ENCODE measurements at places on chromosomes 3 and 15.

- no peak for DNase-seq
Measured at GRCh38 chr3:37627951-37628620, 233.6 kb upstream of the CTDSPL start.

- DNase-seq: no peak
Measured at GRCh38 chr3:182067423-182067822, 355.7 kb downstream of the SOX2 start.

DNA sequence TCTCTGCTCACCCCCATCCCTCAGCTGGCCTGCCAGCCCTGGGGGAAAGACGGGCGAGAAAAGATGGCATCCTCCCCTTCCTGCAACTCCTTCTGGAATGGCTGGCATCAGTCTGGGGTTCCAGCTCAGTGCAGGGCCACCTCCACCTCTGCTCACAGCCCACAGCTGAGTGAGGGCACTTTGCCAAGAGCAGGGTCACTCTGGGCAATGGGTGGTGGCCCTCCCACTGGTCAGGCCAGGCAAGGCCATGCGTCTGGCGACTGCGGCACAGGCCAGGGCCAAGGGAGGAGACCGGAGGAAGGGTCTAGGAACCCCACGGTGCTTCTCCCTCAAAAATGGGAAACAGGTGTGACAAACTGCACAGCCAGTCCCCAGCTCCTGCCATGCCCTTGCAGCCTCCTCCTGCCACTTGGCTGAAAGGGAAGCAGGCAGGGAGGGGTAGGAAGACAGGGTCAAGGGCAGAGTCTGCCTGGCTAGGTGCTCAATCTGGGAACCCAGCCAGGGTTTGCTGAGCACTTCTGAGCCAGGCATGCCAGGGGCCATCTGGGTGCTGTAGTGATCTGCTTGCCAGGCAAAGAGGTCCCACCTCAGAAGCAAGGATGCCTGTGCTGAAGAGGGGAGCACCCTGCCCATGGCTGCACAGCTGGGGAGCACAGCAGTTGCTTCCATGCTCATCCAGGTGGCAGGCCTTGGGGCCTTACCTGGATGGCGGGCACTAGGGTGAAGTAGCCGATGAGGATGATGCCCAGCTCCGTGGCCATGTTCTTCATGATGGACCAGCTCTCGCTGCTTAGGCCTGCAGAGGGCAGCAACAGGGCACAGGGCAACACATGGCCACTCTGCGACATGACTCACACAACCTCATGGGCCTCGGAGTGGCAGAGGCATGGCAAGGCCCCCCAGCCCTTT, 41.2 kb downstream of the PTPN23 start:
- DNase-seq: peak; percentile 21

GRCh38 chr15:74453925-74454763, 6.8 kb downstream of the UBL7 start:
- DNase-seq: no peak

- no peak for DNase-seq
Measured at GRCh38 chr3:177177749-177178221, 19.5 kb downstream of the TBL1XR1 start.

DNA sequence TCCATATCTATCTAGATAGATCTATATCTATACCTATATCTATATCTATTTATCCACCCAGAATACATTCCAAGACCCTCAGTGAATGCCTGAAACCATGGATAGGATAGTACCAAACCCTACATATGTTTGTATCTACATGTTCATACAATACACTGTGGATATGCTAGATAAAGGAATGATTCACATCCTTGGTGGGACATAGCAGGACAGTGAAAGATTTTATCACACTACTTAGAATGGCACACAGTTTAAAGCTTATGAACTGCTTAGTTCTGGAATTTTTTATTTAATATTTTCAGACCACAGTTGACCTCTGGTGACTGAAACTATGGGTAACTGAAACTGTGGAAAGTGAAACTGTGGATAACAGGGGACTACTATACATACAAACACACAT, 198.8 kb upstream of the TTC14 start:
- DNase-seq: no peak

DNA sequence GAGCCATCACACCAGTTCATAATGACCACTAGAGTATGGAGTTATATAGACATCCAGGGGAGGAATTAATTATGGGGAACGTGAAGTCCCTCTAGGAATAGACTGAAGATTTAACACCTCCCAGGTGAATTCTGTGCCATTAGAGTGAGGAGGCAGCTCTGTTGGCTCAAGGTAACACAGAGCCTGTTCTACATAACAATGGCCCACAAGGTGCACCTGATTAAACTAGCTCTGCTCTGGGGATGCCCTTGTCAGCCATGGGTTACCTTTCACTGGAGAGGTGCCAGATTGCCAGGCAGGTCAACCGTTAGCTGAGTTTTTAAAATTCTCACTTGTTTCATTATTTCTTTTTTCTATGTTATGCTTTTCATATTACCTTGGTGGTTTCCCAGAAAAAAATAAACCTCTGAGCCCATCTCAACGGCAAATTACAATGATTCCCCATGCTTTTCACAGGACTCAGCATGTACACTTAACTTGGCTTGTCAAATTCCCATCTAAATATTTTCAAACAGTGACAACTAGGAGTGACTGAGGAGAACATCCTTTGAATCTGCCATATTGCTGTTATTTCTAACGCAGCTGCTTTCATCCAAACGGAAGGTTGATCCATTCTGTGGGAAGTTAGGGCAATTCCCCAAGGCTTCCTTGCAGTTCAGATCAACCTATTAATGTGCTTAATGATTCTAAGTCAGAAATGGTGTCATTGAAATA, 512.9 kb downstream of the MCTP2 start:
- no peak for DNase-seq

GRCh38 chr3:12370758-12371157, 81.9 kb downstream of the PPARG start:
- DNase-seq: no peak
